Activated CD4-positive, alpha-beta T cell treated with anti-CD3 and anti-CD28 coated beads, Interleukin-2, amount 50 U/mL, for 4 hours (primary cell): ENCODE measurements at places on chromosomes 12 and 14.

DNA sequence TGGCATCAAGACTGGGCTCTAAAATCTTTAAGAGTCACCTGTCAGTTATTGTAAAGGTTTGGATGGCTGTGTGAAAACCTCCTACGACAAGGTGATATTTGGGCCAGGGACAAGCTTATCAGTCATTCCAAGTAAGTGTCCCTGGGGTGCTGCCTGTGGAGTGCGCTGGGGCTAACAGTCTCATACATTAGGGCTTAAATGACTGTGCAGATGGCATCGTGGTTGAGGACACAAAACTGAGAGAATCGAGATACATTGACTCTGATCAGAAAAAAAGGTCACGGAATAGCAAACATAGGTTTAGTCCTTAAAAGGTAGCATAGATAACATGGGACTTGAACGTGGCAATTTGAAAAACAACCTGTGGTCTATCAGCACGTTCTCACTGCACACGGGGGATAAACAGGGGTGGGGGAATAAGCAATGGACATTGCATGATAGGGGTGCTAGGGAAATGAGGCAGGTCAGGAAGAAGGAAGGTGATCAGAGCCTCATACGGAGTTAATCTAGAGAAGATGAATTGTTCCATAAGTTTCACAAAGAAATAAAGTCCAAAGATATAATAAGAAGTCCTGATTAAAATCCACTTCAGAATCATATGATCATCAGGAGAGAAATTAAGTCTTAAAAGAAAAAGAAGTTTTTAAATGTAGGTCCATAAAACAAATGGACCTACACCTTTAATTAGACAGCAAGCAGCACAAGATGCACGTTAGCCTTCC, 100.3 kb downstream of the DAD1 start:
- no peak for DNase-seq

GRCh38 chr12:123160801-123161487, 10.1 kb upstream of the PITPNM2 start:
- no peak for DNase-seq

- no peak for DNase-seq
Observed at GRCh38 chr14:92663049-92663448, 85.4 kb downstream of the LGMN start.

- DNase-seq: no peak
Observed at GRCh38 chr12:108783446-108783845, 52.1 kb upstream of the CORO1C start.

GRCh38 chr14:100339766-100340422, 16.8 kb downstream of the SLC25A47 start:
- no peak for DNase-seq

- DNase-seq: peak; percentile 25
Observed at GRCh38 chr12:52155048-52155868, 36.6 kb downstream of the KRT80 start.

- no peak for DNase-seq
Observed at GRCh38 chr12:39830852-39831520, 211.4 kb upstream of the ABCD2 start.

- DNase-seq: no peak
Observed at GRCh38 chr14:99441918-99442317, 38.7 kb downstream of the SETD3 start.

- DNase-seq: no peak
Observed at GRCh38 chr14:34640826-34641225, 10.9 kb upstream of the SNX6 start.

DNA sequence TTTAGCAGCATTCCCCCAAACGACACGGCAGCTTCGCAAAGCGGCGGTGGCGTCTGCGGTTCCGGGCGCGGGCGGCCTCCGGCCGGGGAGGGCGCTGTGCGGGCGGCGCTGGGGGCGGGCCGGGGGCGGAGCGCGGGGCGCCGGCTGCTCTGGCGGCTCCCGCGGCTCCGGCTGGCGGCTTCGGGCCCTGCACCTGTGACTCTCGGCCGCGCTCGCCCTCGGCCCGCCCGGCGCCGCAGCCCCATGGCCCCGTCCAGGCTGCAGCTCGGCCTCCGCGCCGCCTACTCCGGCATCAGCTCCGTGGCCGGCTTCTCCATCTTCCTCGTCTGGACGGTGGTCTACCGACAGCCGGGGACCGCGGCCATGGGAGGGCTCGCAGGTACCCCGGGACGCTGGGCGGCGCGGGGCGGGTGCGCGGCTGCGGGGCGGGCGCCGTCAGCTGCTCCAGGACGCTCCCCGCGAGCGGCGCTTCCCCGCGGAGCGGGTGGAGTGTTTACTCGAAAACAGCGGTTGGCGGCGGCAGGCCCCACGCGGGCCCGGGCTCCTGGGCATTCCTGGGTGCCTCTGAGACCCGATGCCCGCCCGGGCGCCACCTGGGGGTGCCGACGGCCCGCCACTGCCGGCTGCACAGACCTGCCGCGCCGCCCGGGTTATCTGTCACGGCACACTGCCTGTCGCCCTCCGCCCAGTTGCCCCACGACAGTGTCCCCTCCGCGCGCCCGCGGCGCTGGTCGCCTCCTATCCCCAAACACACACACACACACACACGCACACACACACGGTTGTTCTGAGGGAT, at the start of gene SLC48A1:
Gene SLC48A1 (plus strand): TSS at position 177 of the 796 bp plus-strand sequence. CDS start 67 bp downstream, at position 244.
- peak; percentile 61 for DNase-seq

GRCh38 chr12:107584563-107584962, 101.0 kb upstream of the PWP1 start:
- DNase-seq: no peak

GRCh38 chr12:74790931-74791330, 253.3 kb downstream of the ATXN7L3B start:
- no peak for DNase-seq

GRCh38 chr12:66648033-66648735, 30.7 kb downstream of the GRIP1 start:
- DNase-seq: no peak

- no peak for DNase-seq
Observed at GRCh38 chr14:69701857-69702256, 65.1 kb upstream of the SRSF5 start.
